ENCODE measurements at places on chromosomes 16 and 17. TPM values are rescaled to one million over a fixed set of nuclear protein-coding genes. Genes with fewer than 3 reads are reported as not detected.

The ICAM2 gene
- polyA plus RNA-seq = 0.63 TPM

The CYGB gene
- 2.7 TPM for polyA plus RNA-seq

The SLC9A5 gene
- 11.6 TPM for polyA plus RNA-seq

The TBC1D3B gene
- 0.74 TPM for polyA plus RNA-seq

- DNase-seq = no peak
Measured at GRCh38 chr16:30082545-30083090, 6.8 kb downstream of the PPP4C start.

- DNase-seq = no peak
Measured at GRCh38 chr17:47685556-47686275, 8.2 kb upstream of the TBKBP1 start.

- DNase-seq = no peak
Measured at GRCh38 chr17:47267354-47267828, 13.8 kb downstream of the ITGB3 start.

- DNase-seq = no peak
Measured at GRCh38 chr16:27426423-27427408, 24.7 kb downstream of the IL21R start.

DNA sequence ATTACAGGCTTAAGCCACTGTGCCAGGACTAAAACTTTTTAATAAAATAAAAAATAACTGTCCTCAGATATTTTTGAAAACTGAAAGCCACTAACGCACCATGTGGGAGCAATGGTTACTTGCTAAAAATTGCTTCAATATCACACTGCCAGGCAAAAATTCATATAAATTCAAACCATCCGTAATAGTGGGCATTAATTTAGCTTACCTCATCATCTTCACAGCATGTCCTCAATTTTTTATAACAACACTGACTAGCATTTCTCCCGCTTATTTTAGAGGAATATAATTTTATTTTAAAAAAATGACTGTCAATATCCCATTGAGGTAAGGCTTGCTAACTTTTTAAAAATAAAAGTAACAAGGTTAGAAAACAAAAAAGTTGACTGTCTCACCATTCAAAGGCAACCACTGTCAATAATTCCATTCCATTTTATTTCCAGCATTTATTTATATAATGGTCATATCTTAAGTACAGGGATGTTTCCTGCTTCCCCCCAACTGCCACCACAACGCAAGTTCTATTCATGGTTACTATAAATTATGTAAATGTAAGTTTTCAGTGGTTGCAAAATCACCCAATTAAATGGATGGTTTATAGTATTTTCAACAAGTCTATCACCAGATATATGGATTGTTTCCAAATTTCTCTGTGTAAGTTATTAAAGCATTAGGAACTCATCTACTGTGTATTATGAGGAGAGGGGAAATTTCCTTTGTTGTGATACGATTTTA, 25.4 kb downstream of the GSPT1 start:
- no peak for DNase-seq

- DNase-seq = no peak
Measured at GRCh38 chr17:72419866-72420774, 299.3 kb downstream of the SOX9 start.

DNA sequence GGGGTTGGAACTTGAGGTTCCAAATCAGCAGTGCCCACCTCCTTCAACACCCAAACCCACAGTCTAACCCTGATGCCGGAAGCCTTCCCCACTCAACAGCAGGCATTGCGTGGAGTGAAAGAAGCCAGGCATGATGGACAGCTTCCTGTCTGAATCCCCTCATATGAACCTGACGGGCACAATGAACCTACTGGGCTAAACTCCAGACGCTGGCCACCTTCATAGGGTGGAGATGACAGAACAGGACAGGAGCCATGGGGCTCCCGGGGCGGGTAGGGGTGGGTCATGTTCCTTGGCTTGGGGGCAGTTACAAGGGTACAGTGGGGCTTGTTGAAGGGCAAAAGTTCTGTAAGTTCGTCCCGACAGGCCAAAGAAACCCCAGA, 460 bp upstream of the HSBP1 start:
- DNase-seq = no peak

GRCh38 chr17:28812748-28813377, 29.7 kb downstream of the FAM222B start:
- DNase-seq = no peak

DNA sequence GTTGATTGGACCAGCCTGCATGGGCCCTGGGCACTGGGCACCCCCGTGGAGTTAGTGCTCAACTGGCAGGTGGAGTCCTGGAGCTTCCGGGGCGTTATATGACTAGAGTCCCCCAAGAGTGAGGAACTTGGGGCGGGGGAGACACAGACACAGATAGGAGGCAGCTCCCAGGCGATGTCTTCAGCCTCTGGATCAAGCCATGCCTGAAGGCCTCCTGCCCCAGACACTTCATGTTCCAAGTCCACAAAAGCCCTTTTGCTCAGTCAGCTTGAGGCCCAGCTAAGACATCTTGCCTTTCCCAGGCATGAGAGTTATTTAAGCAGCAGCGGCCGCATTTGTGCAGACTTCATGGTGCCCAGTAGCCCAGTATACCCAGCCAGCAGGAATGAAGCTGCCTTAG, 136.6 kb upstream of the CIBAR2 start:
- DNase-seq = no peak

GRCh38 chr17:1455291-1455796, 688 bp downstream of the CRK start:
- peak; percentile 59 for DNase-seq

DNA sequence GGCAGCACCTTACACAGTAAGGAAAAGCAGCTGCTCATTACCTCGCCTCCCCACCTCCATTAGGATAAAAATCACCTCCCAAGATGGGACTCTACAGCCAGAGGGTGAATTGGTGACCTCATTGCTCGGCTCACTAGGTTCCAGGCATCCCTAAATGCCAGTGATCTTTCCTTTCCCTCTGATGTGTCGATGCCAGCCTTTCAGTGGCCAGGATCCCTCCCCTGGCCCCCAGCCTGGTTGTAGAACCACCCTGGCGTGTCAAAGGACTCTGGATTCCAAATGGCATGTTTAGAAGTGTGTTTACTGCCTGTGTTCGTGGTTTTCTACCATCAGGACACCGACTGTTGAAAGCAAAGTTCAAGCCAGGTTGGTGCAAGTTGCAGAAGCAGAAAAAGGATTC, 72.1 kb upstream of the LYRM9 start:
- no peak for DNase-seq

GRCh38 chr16:74558873-74559272, 48.0 kb downstream of the GLG1 start:
- DNase-seq = no peak

GRCh38 chr16:19741354-19741753, 23.3 kb downstream of the IQCK start:
- DNase-seq = no peak

DNA sequence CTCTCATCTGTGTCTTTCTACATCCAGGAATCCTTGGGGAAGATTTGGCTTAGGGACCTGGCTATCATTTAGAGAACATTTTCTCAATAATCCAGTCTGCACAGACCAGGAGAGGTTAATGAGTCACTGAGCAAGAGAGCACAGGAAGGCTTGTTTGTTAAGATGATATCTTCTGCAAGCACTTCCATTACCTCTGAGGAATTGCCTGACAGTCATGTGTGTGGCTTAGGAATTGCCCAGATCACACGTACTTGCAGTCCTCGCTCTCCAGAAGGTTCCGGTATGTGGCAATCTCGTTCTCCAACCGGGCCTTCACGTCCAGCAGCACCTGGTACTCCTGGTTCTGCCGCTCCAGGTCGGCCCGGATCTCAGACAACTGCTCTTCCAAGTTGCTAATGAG, 3.3 kb downstream of the KRT37 start:
- DNase-seq = no peak

- DNase-seq = no peak
Measured at GRCh38 chr17:77640252-77640651, 318.3 kb upstream of the TNRC6C start.

DNA sequence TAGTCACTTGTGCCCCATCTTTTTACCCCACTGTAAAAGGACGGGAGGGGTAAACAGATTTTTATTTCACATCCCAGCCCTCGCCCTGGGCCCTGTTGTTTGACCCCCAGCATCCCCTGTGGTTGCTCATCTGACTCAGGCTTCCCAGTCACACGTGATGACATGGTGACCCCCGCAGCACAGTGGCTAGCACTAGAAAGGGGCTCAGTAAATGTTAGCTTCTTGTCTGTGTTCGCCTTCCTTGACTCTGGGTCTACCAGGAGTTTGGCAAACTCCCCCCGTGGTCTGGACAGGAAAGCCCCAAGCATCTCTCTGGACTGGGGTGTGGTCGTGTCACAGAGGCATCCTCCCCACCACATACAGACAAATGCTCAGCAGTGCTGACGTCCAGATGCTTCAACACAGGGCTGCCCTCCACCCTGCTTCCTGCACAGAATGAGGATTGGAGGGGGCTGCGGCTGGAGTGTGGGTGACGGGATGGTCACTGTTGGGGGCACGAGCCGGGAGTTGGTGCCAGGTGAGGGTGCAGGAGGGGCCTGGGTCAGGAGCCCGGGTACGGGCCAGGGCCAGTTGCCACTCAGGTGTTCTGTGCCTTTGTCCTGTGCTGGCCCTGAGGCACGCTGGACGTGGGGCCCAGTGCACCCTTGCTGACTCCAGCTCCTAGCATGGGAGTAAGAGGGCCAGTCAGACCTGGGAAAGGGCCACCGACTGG, 69.1 kb downstream of the METRNL start:
- no peak for DNase-seq

DNA sequence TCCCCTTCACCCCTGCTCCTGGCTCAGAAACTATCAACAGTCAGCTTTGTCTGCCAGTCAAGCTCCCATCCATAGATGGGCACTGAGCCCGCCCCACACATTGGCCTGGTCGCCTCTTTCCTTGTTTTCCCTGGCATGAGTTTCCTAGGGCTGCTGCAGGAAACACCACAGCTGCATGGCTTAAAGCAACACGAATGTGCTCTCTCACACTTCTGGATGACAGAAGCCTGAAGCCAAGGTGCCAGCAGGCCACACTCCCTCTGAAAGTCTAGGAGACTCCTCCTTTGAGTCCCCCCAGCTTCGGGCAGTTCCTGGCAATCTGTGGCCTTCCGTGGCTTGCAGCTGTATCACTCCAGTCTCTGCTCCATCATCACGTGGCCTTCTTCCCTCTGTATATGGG, 69.9 kb downstream of the TBC1D16 start:
- DNase-seq = no peak

DNA sequence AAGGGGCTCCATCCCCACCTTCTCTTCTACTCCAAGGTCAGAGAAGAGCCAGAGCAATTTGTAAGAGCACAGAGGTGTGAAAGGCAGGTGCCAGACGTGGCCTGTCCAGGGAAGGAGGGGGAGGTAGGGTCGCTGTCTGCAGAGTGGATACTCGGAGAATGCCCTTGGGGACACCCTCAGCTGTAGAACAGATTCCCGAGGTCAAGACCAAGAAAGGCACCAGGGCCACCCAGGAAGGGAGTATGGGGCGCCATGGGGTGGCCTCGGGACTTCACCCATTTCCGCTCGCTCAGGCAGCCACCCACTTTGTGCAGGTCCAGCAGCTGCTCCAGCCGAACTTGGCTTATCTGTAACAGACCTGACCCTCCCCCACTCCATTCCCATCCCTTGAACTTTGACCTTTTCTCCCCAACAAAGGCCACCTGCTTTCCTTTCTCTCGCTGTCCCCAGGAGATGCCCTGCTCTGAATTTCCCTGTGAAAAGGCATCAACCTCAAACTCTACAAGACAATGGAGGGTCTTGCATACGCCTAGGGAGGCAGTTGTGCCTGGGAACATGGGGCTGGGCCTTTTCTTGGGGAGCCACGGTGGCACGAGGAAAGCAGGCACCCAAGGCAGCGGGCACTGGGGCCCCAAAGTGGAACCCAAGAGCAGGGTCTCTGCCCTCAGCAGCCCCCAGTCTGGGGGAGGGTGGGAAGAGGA, 11.3 kb upstream of the AXIN2 start:
- DNase-seq = peak; percentile 96

GRCh38 chr16:31148281-31148728, 1.6 kb downstream of the PRSS36 start:
- no peak for DNase-seq

DNA sequence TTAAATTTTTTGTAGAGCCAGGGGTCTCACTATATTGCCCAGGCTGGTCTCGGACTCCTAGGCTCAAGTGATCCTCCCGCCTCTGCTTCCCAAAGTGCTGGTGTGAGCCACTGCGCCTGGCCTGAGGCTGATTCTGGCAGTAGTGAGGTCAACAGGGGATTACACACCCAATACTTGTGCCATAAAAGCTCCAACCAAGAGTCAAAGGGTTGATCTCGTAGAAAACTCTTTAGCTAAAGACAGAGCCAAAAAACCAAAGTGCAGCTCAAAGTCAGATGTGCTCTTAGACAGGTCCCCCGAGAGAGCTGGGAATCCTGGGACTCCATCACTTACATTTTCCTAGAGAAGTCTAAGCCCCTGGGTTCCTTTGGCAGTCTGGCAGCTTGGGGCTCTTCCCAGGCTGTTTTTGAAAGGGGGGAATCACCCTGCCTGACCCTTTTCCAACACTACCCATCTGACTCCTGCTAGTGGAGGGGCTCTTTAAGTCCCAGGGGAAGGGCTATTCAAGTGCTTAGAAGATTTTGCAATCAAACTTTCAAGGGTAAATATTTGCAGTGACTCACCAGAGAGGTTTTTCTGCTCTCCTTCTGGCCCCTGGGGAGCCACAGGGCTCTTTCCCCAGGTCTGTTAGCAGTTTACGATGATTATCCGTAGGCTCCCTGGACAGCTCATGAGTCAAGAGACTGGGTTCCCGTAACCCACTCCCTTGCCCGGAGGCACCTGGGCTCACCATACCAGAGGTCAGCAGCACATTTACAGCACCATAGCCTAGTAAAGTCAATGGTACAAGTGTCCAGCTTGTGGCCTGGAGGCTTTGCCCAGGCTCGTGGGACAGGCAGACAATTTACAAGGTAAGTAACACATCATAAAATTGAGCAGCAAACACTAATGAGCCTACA, 408.7 kb downstream of the SLC39A11 start:
- no peak for DNase-seq

DNA sequence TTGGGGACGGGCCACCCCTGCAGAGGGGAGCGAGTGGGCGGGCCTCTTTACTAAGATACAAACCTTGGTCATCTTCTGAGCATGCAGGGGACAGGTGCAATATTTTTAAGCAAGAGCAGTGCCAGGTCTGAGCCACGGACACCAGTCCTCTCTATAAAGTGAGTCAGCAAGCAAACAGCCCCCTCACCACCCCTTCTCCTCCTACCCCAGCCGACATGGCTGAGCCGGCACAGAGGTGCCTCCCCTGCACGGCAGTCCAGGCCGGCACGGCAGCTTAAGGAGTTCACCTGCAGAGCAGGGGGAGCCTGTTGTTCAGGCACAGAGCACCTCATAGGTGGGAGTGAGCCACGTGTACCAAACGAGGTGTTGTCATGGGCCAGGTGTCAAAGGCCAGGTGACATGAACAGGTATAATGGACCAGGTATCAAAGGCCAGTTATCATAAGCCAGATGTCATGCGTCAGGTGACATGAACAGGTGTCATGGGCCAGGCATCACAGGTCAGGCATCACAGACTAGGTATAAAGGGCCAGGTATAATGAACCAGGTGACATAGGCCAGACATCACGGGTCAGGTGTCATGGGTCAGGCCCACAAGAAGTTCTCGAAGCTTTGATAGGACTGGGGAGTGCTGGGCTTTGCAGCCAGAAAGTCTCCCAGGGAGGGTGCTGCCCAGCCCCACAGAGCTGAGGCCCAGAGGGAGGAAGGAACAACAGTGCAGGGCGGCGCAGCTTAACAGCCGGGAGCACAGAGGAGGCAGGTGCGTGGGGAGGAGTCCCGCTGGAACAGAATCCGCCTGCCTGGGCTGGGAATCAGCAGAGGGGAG, 42.6 kb upstream of the ZNF469 start:
- no peak for DNase-seq

GRCh38 chr17:39126436-39126835, 25.0 kb downstream of the PLXDC1 start:
- DNase-seq = no peak

Data from H1 (cell line).